ENCODE measurements at places on chromosomes 16 and 17.

DNA sequence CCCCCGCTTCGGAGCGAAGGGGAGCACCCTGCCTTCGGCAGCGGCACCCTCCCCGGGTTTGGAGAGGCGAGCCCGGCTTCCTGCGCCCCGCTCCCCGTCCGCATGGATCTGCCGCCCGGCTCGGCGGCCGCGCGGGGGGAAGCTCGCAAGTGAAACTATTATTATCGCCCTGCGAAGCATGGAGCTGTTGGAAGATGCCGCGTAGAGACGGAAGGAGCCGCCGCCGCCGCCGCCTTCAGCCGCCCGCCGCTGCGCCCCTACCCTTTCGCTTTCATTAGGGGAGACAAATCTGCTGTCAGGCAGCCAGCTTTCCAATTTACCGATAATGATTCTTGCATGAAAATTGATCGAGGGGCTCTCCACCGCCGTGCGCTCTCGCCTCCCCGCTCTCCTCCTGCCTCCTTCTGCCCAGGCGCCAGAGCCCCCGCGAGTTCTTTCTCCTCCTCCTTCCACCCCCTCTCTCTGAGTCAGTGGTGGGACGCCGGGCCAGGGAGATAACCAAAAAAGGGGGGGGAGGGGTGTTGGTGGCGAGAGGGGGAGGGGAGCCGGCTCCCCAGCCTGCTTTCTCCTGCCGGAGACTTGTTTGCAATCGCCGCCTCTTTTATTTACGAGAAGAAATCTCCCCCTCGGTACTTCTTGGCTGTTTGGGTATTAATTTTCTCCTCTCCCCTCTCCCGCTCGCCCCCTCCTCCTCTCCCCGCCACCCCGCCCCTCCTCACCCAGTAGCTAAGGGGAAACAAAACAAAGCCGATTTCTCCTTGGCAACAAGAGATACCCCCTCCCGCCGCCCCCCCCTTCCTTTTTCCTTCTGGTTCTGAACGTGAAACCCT is 58.0 kb upstream of the GSE1 start:
- DNase-seq = peak; percentile 39

GRCh38 chr17:73560661-73561060 is 83.6 kb downstream of the SDK2 start:
- no peak for DNase-seq

DNA sequence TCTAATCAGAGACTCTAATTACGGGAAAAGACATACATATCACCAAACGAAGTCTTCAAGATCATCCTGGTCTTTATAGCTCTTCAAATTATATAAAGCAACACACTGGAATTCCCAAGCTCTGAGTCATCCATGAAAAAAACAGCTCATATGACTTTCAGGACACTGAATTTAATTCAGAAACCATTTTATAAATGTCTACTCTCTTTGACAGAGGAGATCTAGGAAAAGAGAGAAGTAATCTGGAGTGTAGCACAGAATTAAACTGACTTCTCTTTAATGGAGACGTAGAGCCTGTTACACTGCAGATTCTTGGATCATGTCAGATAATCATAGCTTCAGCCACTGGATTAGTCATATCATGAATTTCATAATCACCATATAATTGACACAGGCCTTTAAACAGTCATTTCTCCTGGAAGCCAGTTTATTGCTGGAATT is 86.8 kb upstream of the WSB1 start:
- DNase-seq = peak; percentile 23

DNA sequence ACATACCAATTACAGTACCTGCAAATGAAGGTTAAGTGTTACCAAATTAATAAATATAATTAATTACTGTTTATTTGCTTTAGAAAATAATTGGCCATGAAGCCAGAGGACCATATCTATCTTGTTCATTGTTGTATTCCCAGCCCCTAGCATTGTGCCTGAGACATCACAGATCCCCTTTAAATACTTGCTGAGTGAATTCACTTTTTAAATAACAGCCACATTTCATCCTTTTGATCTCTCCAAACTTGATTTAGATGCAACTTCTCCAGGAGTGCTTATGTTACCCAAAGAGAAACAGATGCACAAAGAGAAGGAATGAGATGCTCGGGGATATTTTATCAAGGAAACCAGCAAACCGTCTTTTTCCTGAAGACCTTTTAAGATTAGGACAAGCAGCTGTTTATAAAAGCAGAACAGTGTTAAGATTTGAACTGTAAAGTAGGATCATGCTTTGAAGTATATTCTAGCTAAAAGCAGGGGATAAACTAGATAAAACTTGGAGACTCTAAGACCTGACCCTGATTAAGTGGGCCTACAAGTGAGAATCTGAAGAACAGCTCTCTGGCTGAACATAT is 66.3 kb downstream of the CHD9 start:
- DNase-seq = no peak

DNA sequence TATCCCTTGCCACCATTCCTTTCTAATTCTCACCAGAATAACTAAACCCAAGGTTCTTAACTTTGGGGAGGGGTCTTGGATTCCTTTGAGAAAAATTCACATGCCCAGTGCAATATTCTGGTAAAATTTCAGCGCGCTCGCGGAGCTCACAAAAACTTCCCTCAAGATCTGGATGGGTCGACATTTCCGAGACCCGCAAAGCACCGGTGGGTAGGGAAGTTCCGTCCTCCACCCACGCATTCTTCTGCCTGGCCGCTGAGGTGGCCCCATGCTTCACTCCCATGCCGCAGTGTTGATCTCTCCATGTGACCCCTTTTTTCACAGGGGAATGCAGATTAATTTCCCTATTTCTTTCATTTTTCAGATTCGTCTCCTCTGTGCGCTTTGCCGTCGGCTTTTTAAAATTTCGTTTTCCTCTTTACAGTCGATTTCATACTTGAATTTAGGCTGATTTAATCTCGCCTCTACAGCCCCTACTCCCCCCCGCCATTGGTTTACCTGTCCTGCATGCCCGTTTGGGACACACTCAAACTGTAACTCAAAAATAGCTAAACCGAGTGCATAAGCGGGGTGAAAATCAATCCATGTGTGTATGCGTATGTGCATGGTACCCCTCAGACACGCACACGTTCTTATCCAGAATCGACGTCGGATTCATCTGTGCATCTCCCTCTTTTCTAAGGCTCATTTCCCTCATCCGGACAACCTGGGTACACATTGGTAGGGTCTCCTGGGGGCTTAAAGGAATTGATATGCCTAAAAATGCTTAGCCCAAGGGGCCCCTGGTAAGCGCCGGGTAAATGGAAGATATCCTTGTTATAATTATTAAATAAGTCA is 1.4 kb upstream of the SP6 start:
- no peak for DNase-seq

GRCh38 chr16:81492965-81493754 is 48.6 kb downstream of the CMIP start:
- no peak for DNase-seq

DNA sequence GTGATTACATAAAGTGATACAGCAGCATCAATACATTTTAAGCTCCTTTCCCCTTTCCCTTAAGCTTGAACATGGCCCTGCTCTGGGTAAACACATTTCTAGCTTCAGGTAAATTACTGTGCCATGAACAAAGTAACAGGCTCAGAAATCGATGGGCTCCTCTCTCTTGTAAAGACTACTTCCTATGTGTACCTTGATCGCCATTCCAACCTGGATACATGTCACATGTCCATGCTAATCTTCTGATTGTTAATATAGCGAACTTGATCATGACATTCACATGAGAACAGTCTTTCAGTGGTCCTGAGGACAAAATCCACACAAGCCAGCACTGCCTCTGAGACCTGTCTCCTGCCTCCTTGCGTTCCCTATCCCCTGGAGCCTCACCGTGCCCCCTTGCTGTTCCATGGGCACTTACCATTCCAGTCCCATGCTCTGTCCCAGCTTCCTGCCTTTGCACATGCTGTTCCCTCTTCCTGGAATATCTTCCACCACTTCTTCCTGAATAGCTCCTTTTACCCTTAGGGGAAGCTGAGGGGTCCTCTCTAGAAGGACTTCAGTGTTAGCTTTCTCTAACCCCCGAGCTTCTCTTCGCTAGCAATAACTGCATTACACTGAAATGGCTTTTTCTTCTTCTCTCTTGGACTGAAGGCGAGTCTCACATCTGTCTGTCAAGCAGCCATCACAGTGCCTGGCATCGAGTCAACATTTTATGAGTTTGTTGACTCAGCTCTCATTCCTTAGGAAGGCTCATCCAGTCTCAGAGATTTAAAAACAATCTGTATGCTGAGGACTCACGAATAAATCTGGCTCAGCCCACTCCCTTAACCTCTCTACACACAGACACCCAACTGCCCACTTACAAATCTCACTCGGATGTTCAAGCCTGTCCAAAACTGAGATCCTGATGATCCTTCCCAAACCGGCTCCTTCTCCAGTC is 93.3 kb downstream of the ASIC2 start:
- DNase-seq = peak; percentile 28

DNA sequence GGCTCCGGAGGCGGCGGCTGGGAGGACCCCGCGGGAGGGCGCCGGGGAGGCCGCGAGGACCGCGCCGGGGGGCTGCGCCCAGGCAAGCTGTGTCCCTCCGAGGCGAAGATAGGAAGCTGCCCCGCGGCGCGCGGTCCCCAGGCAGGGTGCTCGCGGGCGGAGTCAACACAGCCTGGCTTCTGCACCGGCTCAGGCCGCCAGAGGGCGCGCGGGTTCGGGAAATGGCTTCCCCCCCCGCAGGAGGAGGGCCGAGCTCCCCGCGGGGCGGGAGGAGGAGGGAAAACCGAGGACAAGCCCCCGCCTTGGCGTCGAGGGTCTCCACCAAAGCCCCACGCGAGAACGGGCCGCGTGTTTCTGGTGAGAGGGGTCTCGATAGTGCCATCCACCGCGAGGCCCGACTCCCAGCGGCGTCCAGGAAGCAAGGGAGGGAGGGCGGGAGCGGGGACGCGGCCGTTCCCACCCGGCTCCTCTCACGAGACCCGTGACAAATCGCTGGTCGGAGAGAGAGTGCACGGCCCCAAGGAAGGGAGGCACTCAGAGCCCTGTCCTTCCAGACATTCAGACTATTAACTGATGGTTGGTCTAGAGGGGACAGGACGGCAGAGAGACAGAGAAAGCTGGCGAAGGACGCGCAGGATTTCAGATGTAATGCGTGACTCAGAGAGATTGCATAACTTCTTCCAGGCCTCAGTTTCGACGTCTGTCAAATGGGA is 64.4 kb upstream of the DNAJA2 start:
- DNase-seq = peak; percentile 27

- no peak for DNase-seq
Observed at GRCh38 chr16:12646490-12647274, 157.0 kb downstream of the CPPED1 start.

DNA sequence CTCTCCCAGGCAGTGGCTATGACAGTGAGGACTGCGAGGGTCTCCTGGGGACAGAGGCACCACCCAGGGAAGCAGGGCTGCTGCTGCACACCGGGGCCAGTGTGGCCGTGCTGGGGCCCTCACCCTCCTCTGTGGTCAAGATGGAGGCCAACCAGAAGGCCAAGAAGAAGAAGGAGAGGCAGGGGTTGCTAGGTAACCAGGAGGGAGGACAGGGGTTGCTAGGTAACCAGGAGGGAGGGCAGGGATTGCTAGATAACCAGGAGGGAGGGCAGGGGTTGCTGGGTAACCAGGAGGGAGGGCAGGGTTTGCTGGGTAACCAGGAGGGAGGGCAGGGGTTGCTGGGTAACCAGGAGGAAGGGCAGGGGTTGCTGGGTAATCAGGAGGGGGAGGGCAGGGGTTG is 55.2 kb downstream of the ACTG1 start:
- DNase-seq = no peak

GRCh38 chr16:49085686-49086085 is 196.0 kb downstream of the CBLN1 start:
- no peak for DNase-seq

DNA sequence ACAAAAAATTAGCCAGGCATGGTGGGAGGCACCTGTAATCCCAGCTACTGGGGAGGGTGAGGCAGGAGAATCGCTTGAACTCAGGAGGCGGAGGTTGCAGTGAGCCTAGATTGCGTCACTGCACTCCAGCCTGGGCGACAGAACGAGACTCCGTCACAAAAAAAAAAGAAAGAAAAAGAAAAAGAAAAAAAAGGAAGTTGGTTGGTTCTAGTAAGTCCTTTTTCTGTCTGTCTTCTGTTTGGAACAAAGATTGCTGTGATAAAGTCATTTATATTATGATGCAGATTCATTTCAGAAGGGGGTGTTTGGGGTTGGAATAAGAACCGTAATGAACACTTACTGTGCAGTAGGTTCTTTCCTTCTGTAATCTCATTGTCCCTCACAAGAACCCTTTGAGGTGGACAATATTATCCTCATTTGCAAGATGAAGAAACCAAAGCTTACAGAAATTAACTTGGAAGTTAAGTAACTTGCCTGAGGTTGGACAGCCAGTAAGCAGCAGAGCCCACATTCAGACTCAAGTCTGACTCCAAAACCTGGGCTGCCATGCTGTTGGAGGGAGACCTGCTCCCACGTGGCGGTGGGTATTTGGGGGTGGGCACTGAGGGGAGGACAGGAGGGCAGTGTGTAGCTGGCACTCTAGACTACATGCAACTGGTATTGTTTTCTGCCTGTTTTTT is 10.3 kb downstream of the MINK1 start:
- no peak for DNase-seq

DNA sequence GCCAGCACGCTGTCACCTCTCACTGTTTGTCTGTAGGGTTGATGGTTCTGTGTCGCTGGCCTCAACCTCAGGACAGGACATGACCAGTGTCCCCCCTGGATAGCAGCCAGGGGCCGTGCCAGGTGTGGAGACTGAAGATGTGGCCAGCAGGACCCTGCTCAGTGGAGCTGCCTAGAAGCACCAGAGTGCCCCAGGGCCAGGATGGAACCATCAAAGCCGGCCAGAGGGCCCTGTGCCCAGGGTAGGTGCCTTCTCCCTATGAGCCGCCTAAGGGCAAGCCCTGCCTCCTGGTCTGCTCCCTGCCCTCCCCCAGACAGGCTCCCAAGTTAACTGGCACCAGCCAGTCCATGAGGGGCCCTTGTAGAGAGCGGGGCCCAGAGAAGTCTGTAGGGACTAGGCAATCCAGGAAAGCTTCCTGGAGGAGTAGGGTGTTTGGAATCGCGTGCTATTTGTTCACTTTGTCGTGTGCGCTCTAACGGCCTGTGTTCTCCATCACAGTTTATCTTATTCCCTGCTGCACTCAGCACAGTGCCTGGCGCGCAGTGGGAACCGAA is 546 bp upstream of the NDUFB10 start:
- DNase-seq = no peak

- no peak for DNase-seq
Observed at GRCh38 chr16:19488213-19488640, 33.7 kb downstream of the GDE1 start.

- DNase-seq = no peak
Observed at GRCh38 chr17:39222866-39223834, 2.6 kb downstream of the STAC2 start.

DNA sequence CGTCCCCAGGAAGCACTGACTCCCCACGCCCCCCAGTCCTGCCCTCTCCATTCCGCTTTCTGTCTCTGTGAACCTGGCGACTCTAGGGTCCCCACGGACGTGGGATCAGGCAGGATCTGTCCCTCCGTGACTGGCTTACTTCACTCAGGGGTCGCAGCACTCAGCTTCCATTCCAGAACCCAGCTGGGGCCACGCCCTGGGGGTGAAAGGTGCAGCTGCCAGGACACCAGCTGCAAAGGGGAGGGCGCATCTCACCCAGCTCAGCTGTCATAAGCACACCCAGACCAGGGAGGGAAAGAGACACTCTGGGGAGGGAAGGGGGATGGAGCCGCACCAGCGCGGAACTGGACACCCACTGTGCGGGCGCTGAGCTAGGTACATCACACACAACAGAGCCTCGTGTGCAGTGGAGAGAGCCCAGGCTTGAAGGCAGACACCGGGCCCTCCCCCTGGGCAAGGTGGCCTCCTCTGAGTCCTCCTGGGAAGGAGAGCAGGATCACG is 18.5 kb upstream of the HEXD start:
- DNase-seq = no peak

- DNase-seq = no peak
Observed at GRCh38 chr17:82775001-82775823, 23.3 kb downstream of the TBCD start.
